ENCODE measurements at places on chromosomes 3 and 15.

DNA sequence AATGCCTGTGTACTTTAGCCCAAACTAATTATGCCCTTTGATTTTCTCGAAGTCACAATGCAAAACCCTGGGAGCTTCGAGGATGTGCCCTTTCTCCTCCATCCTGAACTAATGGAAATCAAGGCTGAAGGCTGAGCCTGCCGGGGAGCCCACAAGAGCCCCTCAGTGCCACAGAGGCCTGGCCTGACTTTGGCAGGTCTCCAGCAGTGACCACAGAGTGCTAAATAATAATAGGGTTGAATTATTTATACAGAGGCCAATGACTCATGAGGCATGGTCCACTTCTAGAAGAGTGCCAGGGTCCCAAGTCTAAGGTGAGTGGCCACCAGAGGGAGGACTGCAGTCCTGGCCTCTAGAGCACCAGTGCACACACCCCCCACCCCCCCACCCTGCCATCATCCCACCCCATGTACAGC lies 19.1 kb upstream of the GLCE start:
- no peak for DNase-seq

DNA sequence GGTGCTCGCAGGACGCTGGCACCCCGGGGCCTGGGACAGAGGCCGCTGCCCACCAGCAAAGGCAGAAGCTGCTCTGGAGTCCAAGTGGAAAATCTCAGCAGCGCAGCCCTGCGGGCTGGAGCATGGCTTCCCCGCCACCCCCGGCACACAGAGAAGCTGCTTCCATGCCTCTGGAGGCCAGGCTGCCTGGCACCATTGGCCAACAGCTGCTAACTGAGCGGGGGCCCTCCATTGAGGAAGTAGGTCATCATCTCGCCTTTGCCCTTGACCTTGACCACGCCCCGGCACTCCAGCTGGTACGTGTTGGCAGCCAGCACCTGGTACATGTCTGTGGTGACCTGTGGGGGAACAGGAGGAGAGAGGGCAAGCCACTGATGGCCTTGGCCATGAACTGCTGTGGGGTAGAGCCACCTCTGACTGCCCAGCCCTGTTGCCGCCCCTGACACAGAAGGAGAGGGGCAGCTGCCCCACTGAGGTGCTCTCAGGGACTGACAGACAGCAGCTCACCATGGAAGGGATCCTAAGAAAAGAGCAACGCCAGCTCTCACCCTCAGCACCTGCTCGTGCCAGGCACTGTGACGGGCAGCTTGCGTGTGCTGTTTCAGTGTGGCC lies 82.8 kb downstream of the SEC22A start:
- DNase-seq, result peak; percentile 81

- DNase-seq, result no peak
Observed at GRCh38 chr3:178754852-178755510, 218.7 kb downstream of the KCNMB2 start.

DNA sequence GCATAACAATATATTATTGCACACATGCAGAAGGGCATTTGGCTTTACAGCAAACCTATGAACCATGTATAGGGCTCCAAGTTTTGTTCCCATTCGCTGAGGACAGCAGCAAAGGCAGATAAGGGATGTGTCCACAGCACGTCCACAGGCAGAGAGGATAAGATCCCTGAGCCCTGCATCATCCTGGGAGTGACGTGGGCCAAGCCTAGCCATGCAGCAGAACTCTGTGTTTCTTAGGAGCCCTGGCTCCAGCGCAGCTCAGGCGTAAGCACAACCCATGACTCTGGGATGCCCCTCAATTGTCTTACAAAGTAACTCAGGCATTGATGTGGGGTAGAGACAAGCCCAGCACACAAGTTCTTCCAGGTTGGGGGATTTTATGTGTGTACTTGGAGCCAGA lies 194.3 kb upstream of the CTDSPL start:
- DNase-seq, result no peak

GRCh38 chr3:129749692-129750091 lies 143.2 kb upstream of the PLXND1 start:
- no peak for DNase-seq

DNA sequence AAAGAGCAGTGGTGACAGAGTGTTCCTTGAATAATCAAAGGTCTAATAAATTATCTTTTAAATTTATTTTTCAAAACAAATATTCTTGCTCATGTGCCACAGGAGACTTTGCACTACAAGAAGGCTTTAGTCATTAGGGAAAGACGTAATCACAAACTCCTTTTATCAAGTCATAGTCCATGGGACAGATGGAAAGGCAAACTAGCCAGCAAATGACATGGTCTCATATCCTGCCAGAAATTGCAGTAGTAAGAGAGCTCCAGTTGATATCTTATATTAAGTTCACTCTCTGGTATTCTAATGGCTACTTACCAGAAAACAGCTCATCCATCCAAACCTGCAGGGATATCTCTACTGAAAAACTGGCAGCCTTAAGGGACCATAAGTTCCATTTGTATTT lies 225.0 kb upstream of the TP63 start:
- DNase-seq, result no peak

All from vagina (tissue), 2 donors.